ENCODE measurements at places on chromosomes 3 and 15.

DNA sequence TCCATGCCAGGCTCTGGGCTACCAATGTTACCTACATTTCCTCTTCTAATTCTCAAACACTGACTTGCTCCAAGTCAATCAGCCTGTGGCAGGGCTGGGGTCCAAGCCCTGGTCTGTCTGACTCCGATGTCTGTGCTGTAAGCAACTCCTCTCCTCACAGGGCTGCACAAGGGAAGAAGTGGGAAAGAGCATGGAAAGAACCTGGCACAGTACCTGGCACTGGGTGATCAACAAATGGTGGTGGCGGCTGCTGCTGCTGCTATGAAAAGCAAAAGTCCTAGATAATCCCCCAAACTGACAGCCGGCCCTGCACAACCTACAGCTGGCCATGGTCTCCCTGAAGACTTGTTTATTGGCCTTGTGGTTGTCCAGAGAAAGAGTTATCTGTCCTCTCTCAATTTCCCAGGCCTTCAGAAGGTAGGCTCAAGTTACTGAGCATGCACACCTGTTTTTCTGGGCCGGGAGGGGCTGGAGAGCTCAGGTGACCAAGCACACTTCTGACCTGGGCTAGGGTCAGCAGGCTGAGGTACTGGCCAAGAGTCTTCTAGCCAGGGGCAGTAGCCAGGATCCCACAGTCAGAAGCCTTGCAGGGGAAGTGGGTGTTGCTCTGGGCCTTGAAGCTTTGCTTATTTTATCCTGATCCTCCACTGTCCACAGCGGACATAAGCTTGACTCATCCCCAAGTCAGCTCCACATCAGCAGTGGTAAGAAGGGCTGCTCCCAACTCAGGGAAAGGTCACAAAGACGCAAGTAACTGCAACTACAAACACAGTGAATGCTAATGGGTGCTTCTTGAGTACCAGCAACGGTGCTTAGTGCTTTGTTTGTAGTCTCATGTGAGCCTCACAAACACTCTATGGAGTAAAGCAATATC, 35.3 kb upstream of the KY start:
- DNase-seq: peak; percentile 73

DNA sequence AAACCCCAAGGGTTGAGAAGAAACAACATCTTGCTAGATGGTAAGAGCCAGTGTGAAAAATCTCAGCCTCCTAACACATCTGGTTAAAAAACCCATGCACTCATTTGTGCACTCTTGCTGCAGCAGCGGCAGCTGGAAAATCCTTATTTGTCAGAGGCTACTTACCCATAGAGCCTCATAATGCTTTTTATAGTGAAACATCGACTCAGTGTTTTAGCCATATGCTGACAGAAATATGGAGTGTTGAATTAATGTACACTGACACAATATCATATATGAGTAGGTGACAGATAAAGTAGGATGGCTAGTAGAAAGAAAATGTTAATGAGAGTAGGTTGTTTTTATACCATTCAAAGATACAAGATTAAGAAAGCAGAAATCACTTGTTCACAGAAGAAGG, 13.0 kb downstream of the SLC9A9 start:
- DNase-seq: no peak

GRCh38 chr15:92880796-92881195, 19.3 kb upstream of the CHD2 start:
- no peak for DNase-seq

DNA sequence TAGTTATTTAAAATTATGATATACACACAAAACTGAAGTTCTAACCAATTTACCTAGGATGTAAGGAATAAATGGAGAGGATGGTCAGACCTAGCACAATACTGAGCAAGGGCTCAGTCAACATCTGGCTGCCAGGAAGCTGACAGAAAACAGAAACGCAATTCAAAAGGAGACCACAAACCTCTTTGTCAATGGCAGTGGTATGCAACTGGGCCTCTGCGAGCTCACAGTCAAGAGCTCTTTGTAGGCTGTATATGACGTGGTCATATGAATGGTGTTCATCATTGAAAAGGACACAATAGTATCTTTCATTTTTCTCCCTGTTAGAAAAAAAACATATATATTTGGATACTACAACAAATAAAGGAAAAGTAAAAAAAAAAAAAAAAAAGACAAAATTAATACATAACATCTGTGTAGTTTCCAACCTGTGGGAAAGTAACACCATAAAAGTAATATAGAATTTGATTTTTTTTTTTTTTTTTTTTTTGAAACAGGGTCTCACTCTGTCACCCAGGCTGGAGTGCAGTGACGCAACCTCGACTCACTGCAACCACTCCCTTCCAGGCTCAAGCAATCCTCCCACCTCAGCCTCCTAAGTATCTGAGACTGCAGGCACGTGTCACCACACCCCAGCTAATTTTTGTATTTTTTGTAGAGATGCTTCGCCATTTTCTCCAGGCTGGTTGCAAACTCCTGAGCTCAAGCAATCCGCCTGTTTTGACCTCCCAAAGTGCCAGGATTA, 37.9 kb downstream of the UBR1 start:
- no peak for DNase-seq

DNA sequence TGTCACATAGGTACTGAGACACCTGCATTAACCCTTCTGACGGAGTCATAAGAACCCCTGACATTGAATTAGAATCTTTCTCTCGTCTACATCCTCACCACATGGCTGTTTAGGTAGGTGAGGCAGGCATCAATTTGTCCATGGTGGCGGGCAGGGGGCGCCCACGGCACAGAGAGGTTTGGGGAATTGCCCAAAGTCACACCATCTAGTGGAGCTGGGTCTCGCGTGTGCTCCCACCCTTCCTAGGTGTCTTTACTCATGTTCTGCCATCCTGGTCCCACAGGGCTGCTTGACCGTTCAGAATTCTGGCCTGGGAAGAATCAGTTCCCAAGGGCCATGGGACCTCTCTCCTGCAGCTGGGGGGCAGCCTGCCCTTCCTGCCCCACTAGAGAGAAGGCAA, 14.7 kb upstream of the DLL4 start:
- DNase-seq: no peak

DNA sequence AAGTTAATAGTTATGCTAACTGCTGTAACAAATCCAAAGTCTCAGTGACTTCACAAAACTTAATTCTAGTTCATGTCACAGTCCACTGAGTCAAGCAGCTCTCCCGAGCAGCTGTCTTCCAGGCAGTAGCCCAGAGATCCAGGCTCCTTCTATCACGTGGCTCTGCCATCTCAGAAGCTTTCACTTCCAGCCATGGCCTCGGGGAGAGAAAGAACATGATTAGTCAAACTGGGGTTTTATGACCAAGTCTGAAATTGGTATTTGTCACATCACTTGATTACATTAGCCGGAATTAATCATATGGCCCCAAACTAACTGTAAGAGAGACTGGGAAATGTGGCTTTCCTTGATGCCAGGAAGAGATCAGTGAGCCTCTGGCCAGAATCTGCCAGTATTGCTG, 70.2 kb upstream of the DGKG start:
- peak; percentile 37 for DNase-seq

DNA sequence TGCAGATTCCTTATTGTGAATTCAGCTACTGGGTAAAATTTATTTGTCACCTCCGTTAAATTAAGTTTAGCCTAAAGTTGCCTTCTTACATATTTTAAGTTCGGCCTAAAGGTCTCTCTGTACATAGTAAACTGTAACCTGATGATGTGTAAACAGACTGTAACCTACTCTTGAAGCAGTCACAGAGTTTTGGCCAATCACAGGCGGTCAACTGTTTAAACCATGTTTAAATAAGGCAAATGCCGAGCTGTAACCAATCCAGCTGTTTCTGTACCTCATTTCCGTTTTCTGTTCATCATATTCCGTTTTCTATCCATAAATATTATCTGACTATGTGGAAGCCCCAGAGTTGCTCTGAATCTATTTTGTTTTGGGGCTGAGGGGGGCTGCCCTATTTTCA, 2.4 kb upstream of the ADAMTSL3 start:
- no peak for DNase-seq

Data from RCC 7860 (cell line).